ENCODE measurements at places on chromosomes 3 and 15. TPM values are rescaled to one million over a fixed set of nuclear protein-coding genes. Genes with fewer than 3 reads are reported as not detected.

DNA sequence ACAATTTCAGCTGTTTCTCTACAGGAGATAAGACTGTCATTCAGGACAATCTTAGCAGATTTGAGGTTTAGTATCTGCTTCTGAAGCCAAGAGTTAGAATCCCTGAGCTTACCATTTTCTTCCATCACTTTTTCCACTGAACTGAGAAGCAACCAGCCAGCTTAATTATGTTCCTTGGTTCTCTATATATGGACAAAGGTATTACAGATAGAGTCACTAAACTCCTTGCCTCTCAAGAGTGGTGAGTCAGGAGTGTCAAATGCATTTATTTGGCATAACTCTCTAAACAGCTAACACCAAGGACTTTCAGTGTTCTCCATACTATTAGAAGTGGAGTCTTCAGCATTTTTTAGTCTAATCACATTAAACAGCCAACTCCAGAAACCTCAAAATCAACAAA is 239.3 kb downstream of the ALCAM start:
- H3K36me3 ChIP-seq, result no peaks in the 10 kb centered on the region
- no peak overlapping the region for H3K4me3 ChIP-seq
- DNase-seq, result no peak
- peaks cover 9% of the 10 kb centered on the region for H3K4me1 ChIP-seq

- H3K36me3 ChIP-seq, result no peaks in the 10 kb centered on the region
- DNase-seq, result no peak
- peaks cover 25% of the 10 kb centered on the region for H3K27me3 ChIP-seq
- H3K4me1 ChIP-seq, result no peaks in the 10 kb centered on the region
Measured at GRCh38 chr3:127149621-127150310, 43.2 kb upstream of the PRR23E start.

Gene TRAIP
- 18.1 TPM for total RNA-seq

DNA sequence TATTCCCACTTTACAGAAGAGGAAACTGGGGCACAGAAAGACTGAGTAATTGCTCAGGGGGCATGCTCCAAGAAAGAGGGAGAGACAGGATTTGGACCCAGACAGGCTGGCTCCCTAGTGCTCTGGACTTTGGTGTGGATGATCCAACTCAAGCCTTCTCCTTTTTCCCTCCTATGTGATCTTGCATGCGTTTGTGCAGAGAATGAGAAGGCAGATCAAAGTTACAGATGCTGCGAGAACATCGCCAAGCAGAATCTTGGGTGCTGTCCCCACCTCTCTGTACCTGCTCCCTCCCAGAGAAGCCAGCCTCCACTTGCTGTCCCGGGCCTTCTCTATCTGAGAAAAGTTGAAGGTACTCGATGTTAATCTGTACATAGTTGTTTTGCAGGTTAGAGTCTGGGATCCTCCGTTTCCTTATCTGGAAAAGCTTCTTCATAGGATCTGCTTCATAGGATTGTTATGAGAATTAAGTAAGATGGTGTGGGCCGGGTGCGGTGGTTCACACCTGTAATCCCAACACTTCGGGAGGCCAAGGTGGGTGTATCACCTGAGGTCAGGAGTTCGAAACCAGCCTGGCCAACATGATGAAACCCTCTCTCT is 10.2 kb downstream of the GNB5 start:
- no peak overlapping the region for H3K27ac ChIP-seq
- no peaks in the 10 kb centered on the region for H3K36me3 ChIP-seq
- H3K4me1 ChIP-seq, result peaks cover 11% of the 10 kb centered on the region
- H3K4me3 ChIP-seq, result no peak overlapping the region
- DNase-seq, result no peak

- H3K4me3 ChIP-seq, result no peak overlapping the region
- no peak overlapping the region for H3K27ac ChIP-seq
- peaks cover 13% of the 10 kb centered on the region for H3K27me3 ChIP-seq
- no peak for DNase-seq
- no peaks in the 10 kb centered on the region for H3K4me1 ChIP-seq
- H3K36me3 ChIP-seq, result no peaks in the 10 kb centered on the region
Measured at GRCh38 chr3:194395212-194395611, 3.9 kb downstream of the GP5 start.

GRCh38 chr3:10955711-10956453 is 36.7 kb upstream of the SLC6A1 start:
- H3K4me3 ChIP-seq, result no peak overlapping the region
- no peak overlapping the region for H3K27ac ChIP-seq
- DNase-seq, result no peak

DNA sequence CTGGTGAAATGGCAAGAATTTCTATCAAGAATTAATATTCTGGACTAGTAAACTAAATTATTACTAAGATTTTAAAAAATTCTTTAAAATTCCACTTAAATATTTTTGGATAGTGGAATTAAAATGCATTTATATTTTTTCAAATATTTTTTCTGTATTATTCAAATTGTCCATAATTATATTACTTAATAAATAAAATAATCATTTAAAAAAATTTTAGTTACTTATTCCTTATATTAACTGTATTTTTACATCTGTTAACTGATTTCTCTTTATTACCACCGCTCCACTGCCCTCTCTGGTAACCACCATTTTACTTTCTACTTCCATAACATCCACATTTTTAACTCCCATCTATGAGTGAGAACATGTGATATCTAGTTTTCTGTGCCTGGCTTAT is 828.4 kb downstream of the VGLL3 start:
- no peaks in the 10 kb centered on the region for H3K27me3 ChIP-seq
- no peak overlapping the region for H3K27ac ChIP-seq
- no peaks in the 10 kb centered on the region for H3K36me3 ChIP-seq
- DNase-seq, result no peak
- H3K4me1 ChIP-seq, result no peaks in the 10 kb centered on the region

DNA sequence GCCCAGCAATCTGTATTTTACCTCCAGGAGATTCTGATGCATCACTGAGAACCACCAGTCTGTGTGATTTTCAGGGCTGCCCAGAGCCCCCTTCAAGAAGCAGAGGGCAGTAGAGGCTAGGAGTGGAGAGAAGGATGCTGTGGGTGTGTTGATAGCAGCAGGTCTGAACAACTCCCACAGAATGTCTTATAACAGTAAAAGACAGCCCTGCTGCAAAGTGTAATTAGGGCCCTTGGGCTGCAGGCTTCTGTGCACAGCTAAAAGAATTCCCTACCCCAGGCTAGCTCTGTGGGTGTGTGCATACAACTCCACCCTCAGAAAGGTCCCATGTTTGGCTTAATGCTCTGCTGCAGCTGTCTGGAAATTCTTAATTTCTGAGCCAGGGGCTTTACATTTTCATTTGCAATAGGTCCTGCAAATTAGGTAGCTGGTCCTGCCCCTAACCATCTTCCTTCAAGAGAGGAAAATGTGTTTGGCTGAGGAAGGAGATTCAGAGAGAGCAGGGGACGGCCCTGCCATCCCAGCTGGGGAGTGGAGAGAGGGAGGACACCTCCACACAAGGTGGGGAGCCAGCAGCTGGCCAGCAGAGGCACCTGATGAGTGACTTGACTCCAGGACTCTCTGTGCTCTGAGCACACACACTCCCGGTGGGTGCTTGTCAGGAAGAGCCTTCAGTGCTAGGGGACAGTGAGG is 43.2 kb upstream of the RAB6B start:
- no peak overlapping the region for H3K4me3 ChIP-seq
- no peaks in the 10 kb centered on the region for H3K36me3 ChIP-seq

- H3K27ac ChIP-seq, result no peak overlapping the region
- H3K4me1 ChIP-seq, result no peaks in the 10 kb centered on the region
- no peaks in the 10 kb centered on the region for H3K27me3 ChIP-seq
- H3K36me3 ChIP-seq, result no peaks in the 10 kb centered on the region
- H3K4me3 ChIP-seq, result no peak overlapping the region
- DNase-seq, result no peak
Measured at GRCh38 chr3:108511055-108511454, 659 bp upstream of the MYH15 start.

- H3K27me3 ChIP-seq, result no peaks in the 10 kb centered on the region
- no peaks in the 10 kb centered on the region for H3K36me3 ChIP-seq
- no peak for DNase-seq
Measured at GRCh38 chr3:194100856-194101390, 35.0 kb upstream of the HES1 start.

DNA sequence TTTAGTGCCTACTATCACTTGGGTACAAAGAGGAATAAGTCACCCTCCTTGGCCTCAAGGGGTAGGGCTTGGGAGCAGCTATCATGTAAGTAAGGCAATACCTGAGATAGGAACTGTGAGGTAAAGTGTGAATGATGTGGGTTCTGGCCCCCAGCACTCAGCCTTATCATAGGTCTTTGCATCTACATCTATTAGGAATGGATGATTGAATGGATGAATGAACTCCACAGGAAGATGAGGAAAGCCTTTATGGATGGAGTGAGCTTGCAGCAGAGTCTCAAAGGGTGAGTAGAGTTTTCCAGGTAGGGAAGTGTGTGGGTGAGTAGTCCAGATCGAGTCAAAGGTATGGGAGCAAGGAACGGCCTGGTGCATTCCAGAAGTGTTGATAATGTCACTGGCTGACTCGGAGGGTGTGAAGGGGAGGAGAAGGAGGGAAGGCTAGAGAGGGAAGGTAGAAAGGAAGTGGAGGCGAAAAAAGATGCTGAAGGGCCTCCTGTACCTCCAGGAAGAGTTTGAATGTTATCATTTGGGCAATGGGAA is 13.1 kb upstream of the ABHD2 start:
- DNase-seq, result no peak
- no peak overlapping the region for H3K27ac ChIP-seq
